ENCODE measurements at places on chromosomes 16 and 17. TPM values are rescaled to one million over a fixed set of nuclear protein-coding genes. Genes with fewer than 3 reads are reported as not detected.

DNA sequence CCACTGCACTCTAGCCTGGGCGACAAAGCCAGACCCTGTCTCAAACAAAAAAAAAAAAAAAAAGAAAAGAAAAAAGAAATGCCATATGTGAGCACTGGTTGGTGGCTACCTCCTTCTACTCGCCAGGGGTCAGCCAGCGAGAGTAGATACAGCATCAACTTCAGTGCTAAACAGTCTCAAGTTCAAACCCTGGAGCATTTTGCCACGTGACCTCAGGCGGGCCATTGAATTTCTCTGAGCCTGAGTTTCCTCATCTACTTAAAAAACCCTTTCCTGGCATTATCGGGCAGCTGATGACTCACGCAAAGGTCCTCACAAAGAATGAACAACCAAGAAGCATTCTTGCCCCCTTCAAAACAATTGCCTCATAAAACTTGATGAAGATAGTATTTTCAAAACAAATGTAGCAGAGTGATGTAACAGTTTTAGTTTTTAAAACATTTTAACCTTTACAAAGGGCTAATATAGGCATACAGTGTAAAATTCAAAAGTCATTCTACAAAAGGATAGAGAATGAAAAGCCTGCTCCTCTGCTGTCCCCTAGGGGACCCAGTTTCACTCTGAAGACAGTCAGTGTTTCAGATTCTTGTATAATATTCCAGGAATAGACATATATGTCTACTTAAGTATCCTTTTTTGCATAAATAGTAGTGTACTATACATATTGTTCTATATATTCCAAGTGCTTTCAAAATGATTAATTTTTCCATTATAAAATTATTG lies 28.4 kb downstream of the DNAH2 start:
- peak; percentile 76 for DNase-seq

The CTF1 gene
- total RNA-seq = 17.7 TPM

DNA sequence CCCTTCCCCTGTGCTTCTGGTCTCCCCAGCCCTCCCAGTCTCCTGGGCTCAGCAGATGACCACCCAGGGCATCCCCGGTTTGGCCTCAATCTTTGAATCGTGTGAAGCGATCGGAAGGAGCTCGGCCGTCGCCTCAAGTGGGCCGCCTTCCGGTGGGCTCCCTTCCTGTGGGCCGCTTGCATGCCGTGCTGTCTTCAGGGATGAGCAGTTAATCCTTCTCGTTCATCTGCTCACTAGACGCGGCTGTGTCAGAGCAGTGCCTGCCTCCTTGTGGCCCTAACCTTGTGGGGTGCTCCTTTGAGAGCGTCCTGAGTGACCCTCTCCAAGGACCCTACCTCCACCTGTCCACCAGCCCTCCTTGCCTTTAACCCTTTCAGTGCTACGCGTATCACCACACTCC lies 40.4 kb downstream of the BAIAP2 start:
- DNase-seq = no peak

The CCL17 gene
- not detected for total RNA-seq

DNA sequence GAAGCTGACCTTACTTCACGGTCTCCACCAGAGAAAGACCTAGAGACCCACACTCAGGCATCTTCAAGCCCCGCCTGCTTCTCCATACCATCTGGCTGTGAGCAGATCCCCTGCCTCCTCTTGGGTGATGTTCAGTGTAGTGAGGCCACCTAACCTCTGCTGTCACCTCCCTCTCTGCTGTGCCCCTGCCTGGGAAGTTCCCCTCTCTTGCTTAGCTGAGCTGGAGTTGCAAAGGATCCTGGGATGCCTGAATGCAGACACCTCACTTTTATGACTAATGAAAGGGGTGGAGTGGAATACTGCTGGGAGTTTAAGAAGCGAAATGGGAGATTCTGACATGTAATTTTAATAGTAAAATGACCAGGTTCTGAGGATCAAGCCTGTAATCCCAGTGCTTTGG lies 5.8 kb downstream of the IRX3 start:
- no peak for DNase-seq

- no peak for DNase-seq
Measured at GRCh38 chr17:70405492-70406220, 236.3 kb downstream of the KCNJ2 start.

DNA sequence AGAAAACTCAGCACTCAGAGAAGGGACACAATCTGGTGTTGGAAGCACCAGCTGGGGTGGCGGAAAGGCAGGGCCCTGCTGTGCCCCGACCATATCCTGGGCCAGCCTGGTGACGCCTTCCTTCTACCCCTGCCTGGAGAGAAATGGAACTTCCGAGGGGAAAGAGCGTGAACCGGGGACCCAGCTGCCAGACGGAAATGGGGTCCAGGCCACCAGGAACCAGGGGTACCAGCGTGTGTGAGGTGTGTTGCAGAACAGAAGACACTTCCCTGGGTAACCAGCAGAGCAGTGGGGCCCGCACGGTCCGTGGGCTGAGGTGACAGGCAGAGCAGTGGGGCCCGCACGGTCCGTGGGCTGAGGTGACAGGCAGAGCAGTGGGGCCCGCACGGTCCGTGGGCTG lies 6.8 kb downstream of the RAB40B start:
- DNase-seq = no peak

The NHLRC4 gene
- total RNA-seq = 0.30 TPM

The C16orf96 gene
- total RNA-seq = 0.11 TPM

The HSPB9 gene
- not detected for total RNA-seq

DNA sequence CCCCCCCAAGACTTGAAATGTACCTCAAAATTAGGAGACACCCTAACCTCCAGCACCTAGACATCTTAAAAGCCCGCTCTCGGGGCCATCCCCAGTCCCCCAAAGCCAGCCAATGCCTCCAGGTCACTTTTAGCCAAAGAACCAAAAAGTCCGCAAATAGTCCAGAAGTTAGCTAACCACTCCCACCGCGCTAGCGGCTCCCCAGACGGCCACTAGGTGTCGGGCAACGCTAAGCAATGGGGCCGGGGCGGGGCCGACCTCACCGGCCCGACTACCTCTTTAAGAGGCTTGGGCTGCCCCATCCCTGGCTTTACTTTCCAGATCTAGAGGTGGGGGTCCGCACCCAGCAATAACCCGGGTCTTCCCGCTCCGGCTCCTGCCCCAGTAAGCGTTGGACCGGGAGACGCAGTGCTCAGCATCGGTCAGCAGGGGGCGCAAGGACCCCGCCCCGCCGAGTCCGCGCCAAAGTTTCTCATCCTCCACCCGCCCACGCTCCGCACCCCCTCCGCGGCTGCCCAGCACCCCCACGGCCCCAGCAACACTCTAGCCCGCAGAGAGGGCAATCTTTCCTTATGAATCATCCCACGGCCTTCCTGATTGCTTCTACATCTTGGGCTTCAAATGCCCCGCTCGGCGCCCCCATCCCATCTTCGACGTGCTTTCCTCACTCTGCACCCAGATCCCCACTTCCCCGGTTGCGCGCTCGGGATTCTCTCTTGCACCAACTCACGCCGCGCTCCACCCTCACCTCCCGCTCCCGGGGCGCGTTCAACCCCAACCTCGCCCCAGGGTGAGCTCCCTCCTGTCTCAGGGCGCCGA lies 765 bp downstream of the COL1A1 start:
- peak; percentile 94 for DNase-seq

DNA sequence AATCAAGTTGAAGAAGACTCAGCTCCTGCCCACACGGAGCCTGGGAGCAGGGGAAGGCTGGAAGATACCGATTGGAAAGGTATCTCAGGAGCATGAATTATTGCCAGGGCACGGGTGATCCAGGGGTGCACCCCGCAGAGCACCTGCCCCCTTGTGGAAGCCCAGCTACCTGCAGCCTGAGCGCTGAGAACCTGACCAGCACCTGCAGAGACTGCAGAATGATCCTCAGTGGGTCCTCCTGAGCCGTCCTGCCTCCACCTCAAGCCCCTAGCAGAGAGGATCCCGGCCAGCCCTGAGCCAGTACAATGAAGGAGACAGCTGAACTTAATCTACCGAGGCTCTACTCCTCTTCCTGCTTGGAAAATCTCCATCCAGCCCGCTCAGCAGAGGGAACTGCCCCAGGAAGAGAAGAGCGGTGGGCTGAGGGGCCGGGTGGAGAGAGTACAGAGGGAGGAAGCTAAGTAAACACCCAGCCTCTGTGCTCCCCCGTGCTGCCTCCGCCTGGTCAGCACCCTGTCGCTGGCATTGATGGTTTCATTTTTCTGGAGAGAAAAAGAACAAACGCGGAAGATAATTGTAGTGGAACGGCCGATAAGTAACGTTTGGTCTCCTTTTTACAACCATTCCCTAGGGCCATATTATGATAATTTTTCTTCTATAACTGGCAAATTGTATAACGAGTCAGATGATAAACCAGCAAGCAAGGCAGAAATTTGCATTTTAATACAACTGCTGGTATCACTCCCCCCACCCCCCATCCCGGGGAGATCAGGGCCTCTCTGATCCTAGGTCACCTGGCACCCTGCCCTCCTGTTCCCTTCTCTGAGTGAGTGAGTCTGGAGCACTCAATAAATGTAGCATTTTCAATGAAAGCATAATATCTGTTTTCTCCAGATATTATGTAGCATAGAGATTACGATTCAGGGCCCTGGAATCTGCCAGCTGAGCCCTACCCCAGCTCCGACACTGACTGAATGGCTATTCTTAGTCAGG lies 204.5 kb upstream of the RPL38 start:
- peak; percentile 81 for DNase-seq

- DNase-seq = no peak
Measured at GRCh38 chr16:17915791-17916190, 420.7 kb downstream of the NPIPA8 start.

The MARVELD3 gene
- not detected for total RNA-seq

The HID1 gene
- 9.0 TPM for total RNA-seq

DNA sequence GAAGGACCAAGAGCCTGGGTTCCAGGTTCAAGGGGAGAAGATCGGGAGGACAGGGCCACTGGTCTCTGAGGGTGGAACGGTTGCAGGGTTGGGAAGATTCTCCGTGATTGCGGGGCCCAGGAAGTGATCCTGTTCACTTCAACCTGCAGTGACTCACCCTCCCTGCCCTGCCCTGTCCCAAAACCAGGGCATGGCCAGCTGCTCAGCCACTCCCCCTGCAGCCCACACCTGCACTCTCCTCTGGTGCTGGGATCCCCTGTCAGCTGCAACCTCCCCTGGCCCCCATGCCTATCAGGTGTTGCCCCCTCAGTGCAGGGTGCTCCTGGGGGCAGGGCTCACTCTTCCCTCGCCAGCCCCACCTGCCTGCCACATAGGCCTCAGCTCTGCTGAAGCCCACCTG lies 1.1 kb downstream of the RUNDC3A start:
- no peak for DNase-seq

DNA sequence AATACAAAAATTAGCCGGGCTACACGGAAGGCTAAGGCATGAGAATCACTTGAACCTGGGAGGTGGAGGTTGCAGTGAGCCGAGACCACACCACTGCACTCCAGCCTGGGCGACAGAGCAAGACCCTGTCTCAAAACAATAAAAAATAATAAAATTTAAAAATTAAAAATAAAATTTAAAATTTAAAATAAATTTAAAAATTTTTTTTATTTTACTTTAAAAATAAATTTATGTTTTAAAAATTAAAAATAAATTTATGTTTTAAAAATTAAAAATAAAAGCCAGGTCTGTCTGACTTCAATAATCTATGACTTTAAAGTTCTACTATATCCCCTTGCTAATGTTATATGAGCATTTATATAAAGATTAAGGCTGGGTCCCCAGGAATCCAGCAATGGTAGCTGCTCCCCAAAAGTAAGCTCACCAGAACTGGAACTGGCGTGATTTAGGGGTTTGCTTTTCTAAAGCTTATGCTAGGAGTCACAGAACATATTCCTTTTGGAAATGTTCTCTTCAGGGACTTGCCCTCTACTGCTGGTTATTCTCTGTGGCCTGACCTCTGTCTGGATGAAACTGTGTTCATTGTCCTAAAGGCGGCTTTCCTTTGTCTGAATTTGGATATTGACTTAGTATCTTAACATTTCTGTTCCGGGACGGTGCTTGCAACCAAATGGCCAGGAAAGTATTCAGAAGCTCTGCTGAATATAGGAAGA lies 140.2 kb upstream of the NOL11 start:
- no peak for DNase-seq

The CCL23 gene
- not detected for total RNA-seq

The CBX2 gene
- total RNA-seq = 3.5 TPM

The CFAP119 gene
- total RNA-seq = 1.0 TPM

The KRTAP9-8 gene
- total RNA-seq = not detected

DNA sequence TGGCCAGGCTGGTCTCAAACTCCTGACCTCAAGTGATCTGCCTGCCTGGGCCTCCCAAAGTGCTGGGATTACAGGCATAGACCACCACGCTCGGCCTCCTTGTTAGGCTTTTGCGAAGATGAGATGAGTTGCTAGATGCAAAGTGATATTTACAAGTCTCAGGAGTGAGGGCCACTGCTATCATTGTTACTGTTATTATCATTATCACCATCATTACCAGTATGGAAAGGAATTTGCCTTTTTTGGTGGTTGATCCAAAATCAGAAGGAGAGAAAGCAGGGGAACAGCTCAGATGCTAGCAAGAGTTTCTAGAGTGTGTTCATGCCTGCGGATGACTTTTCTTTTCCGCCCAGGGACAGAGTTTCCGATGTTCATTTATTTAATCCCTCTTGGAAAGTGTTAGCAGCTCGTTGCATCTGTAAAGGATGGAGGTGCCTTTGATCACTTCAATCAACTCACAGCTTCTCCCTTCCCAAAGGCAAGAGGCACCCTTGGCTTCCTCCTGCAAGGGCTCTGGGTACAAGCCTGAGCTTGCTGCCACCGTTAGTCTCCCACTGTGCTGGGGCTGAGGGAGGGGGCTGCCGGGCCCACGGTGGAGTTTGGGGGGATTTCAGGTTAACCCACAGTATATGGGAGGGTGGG lies 21.6 kb downstream of the ITPRIPL2 start:
- peak; percentile 35 for DNase-seq

The ESRP2 gene
- not detected for total RNA-seq

DNA sequence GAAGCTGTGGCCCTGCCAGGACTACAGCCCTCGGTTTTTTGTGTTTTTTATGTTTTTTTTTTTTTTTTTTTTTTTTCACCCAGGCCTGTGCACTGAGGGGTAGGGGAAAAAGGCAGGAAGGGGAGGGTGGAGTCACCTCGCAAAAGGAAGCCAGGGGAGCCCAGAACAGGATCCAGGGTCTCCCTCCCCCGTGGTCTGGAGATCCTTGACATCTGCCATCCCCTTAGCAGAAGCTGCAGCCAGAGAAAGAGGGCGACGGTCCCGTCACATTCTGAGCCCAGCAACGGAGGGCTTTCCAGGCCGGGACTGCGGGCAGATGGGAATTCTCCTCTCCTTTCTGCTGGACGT lies 29.1 kb upstream of the PHOSPHO1 start:
- peak; percentile 76 for DNase-seq

GRCh38 chr17:69579961-69580677 lies 165.6 kb downstream of the MAP2K6 start:
- no peak for DNase-seq

DNA sequence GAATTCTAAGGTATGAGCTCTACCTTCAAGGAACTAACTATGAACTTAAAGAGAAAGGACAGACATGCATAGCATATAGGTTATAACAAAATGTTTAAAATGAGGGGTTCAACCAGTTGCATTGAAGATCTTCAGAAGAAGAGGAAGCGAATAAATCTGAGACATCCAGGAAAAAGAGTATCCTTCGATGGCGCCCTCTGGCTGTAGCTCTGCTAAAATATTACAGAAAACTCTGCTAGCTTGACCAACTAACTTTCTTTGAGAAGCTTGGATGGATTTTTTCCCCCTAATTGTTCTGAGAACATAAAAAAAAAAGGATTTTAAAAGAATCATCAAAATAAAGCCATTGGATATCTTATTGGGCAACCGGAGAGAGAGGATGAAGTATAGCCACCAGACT lies 659.9 kb upstream of the SOX9 start:
- no peak for DNase-seq
